Activated naive CD8-positive, alpha-beta T cell treated with anti-CD3 and anti-CD28 coated beads, Interleukin-2, amount 10 ng/mL, durations not matched to agents 7 days and 5 days (primary cell): ENCODE measurements at places on chromosomes 7 and 10.

- DNase-seq: no peak
Observed at GRCh38 chr10:63593576-63593975, 72.4 kb downstream of the REEP3 start.

DNA sequence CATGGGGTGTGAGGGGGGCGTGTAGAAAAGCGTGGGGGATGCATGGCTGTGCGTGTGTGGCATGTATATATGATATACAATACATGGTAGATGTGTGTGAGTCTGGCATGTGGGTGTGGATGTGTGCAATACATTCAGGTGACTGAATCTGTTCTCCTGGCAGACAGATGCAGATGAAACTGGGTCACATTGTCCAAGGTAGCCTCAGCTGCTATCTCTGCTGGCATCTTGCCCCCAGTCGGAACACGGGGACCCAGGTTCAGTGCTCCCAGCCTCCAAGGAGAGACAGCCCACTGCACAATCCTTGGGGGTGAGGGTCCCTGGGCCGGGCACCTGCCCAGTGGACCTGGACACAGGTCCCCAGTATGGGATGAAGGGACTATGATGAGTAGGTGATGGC, 12.4 kb upstream of the SRRM3 start:
- no peak for DNase-seq

- DNase-seq: no peak
Observed at GRCh38 chr10:121580276-121581116, 17.7 kb downstream of the FGFR2 start.

DNA sequence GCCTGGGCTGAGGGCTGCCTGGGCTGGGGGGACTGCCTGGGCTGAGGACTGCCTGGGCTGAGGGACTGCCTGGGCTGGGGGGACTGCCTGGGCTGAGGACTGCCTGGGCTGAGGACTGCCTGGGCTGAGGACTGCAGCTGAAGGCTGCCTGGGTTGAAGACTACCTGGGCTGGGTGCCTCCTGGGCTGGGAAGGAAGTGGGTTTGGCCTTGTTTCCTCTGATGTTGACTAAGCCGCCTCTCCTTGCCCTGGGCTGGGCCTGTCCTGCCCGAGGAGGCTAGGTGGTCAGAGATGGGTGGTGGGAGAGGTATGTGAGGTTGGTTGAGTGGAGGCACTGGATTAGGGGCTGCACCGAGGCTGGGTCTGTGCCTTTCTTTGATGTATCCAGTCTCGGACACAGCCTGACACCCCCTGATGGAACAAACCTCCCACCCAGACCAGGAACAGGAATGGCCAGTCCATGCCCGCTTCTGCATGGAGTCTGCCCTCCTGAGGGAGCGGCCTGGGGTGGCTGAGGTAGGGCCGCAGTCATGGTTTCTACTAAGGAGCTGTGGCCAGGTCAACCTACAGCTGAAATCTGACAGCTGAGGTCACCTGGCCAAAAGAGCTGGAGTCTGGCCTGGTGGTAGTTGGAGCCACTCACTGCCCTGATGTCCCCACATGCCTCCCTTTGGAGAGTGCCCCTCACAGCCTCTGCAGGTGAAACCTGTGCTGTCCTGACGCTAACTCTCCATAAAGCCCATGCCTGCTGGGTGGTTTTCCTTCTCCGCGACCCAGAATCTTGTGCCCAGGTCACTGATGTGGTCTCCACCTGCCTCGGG, 22.3 kb downstream of the SCART1 start:
- DNase-seq: no peak

GRCh38 chr7:82183634-82184033, 259.9 kb downstream of the CACNA2D1 start:
- DNase-seq: no peak

- DNase-seq: no peak
Observed at GRCh38 chr7:78770422-78771410, 682.8 kb downstream of the MAGI2 start.

GRCh38 chr7:138978541-138979184, 2.5 kb downstream of the KIAA1549 start:
- DNase-seq: no peak

DNA sequence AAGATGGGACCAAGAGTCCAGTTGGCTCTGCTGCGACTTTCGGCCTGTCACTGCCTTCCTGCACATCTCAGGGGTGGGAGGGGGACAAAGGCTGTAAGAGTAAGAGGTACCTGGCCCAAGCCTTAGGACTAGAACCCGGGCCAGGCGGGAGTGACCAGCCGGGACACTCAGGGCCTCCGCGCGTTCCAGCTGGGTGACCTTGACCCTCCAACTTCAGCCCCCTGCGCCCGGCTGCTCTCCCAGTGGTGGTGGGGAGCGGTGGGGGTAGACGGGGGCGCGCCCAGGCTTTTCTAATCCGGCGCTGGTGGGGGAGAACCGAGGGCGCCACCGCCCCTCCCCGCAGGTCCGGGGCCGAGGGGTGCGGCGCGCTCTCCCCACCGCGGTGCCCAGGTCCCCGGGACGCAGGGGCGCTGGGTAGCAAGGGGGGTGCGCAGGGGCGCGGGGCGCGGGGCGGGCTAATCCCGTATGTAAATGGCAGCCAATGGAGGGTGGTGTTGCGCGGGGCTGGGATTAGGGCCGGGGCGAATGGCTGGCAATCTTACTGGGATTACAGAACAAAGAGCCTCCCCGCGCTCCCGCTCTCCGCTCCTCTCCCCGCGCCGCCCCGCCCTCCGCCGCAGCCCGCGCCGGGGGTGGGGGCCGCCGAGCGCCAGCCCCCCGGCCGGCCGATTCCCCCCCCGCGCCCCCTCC, at the start of gene GTF2IRD1:
Gene GTF2IRD1 (plus strand): TSS at position 585 of the 690 bp plus-strand sequence. CDS start 54,175 bp downstream, outside the sequence.
- DNase-seq: peak; percentile 36

DNA sequence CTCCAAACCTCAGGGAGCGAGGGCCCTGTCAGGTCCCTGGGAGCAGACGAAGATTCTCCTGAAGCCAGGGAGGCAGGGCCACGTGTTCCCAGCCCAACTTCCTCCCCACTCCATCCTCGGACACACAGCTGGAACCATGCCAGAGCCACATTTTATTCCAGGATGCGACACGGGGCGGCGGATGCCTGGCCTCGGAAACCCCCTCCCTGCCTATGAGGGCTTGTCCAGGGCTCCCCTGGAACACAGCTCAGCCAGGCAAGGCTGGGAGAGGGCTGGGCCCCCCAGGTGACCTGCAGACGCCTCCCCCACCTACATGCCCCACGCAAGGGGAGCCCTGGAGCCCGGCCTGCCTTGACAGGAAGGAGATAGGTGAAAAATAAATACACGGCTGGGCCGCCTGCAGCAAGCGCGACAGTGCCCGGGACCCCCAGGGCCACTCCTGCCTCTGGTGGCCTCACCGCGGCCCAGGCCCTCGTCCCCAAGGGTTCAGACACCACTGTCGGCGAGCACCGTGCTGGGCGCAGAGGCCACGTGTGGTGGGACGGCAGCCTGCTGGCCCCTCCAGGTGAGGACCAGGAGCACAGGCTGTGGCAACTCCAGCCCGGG, 21.5 kb downstream of the GET4 start:
- no peak for DNase-seq
